ENCODE measurements at places on chromosomes 5 and 9.

GRCh38 chr9:123335193-123335985, 20.6 kb upstream of the CRB2 start:
- DNase-seq, result no peak

GRCh38 chr5:88875341-88876234, 7.4 kb downstream of the MEF2C start:
- DNase-seq, result no peak

DNA sequence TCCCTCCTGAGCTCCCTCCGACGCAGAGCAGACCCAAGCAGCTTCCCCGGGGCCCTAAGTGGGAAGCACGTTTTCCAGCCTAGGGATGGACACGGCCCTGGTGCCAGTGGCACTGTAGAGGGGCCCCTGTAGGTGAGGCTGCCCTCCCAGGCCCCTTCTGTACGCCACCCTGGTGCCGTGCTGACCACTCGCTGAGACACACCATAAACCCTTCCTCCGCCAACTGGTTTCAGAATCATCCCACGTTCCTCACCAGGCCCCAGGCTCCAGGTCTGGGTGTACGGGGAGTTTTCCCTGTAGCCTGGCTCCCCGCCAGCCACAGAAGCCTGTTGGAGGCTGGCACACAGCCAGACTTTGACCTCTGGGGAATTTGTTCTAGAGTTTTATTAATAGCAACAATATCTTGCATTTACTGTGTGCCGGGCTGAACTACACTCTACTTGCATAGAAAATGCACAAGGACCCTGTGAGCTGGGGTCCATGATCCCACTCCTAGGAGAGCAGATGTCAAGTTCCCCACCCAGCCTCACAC, 18.2 kb upstream of the WDR38 start:
- no peak for DNase-seq

DNA sequence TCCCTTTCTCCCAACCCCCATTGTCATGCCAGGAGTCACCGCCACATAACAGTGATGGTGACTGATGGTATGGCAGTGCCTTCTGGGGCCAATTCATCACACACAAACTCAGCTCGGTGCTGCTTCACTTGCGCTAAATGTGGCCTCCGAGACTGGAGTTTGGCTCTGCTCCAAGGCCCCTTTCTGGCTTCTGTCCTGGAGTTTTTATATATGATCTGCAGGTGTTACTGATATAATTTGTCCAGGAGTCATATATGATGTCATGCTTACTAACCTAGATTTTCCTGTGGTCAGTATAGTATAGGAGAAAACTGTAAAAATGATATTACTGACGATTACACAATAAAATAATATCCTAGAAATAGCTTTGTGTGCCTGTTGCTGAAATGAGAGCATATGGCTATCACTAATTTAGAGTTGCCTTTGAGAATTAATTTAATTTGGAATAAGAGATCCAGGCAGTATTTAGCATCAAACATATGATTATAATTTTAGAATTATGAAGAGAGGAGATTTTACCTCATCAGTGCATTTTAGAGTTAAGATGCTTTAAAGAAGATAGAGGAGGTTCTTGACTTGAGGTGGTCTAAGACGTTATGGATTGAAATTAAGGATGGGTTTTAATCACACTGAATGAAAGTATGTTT, 334.1 kb upstream of the CD180 start:
- no peak for DNase-seq

DNA sequence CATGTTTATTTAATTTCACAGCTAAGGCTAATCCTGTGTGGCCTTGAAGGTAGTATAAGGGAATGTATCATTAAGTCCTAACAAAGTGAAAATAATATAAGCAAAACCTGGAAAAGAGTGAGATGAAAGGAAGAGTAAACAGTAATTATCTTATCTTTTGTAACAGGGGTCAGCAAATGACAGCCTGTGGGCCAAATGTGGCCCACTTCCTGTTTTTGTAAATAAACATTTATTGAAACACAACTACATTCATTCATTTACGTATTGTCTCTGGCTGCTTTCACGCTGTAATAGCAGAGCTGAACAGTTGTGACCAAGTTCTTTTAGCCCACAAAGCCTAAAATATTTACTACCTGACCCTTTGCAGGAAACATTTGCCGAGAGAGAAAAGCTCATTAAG, 78.4 kb upstream of the HTR4 start:
- no peak for DNase-seq

DNA sequence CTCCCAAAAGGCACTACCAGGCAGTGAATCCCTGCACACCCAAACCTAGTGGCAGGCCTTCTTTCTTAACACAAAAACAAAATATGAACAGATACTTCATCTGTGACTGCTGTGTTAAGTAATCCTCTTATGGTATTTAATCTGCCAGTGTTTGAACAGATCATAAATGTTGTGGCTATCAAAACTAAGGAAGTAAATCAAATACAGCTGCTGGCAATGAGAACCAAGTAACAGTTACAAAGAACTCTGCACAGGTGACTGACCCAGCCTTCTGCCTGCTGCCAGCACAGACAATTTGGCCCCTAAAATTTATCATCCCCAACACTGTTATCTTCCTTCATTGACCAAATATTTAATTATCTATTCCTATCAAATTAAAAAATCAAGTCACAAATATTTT, 78.0 kb downstream of the GNAQ start:
- no peak for DNase-seq

- DNase-seq, result no peak
Measured at GRCh38 chr9:120885958-120886357, 9.0 kb upstream of the PHF19 start.

GRCh38 chr9:136430588-136431234, 8.9 kb downstream of the INPP5E start:
- DNase-seq, result no peak

DNA sequence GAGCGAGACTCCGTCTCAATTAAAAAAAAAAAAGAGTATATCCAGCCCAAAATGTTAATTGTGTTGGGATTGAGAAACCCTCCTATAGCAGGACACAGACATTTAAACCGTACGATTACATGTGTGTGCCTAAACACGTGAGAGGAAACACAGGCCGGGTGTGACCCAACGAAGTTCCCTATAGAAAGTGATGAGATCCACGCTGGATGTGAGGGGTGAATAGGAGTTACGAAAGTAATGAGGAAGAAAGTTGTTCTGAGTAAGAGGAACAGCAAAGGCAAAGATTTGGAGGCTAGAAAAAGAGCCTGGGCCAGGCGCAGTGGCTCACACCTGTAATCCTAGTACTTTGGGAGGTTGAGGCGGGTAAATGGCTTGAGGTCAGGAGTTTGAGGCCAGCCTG, 13.6 kb downstream of the NAIF1 start:
- no peak for DNase-seq

GRCh38 chr5:177516601-177517568, at the start of gene DDX41:
TSS of gene DDX41 (minus strand) at chr5:177516961. CDS start at chr5:177516945, 16 bp downstream.
- peak; percentile 88 for DNase-seq

DNA sequence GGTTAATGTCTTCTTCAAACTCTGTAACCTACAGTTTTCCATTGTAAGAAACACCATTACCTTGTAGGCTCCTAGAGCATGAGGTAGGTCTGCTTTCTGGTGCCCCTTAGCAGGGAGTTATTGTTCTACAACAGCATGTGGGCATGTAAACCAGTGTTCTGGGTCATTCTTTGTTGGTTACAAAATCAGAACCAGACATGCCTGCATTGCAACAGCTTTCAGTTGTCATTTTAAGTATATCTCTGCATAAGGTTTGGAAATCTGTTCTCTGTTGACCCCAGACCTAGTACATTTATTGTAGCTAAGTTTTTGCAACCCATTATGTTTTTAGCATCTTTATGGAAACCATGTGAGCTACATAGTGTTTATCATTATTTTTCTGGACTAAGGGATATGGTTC, 10.9 kb downstream of the RGMB start:
- DNase-seq, result no peak

- no peak for DNase-seq
Measured at GRCh38 chr9:79046401-79046800, 525.4 kb upstream of the TLE4 start.

GRCh38 chr5:69414885-69415583, at the start of gene MARVELD2:
TSS of gene MARVELD2 (plus strand) at chr5:69415116. CDS start at chr5:69419386, 4,270 bp downstream.
- peak; percentile 38 for DNase-seq

DNA sequence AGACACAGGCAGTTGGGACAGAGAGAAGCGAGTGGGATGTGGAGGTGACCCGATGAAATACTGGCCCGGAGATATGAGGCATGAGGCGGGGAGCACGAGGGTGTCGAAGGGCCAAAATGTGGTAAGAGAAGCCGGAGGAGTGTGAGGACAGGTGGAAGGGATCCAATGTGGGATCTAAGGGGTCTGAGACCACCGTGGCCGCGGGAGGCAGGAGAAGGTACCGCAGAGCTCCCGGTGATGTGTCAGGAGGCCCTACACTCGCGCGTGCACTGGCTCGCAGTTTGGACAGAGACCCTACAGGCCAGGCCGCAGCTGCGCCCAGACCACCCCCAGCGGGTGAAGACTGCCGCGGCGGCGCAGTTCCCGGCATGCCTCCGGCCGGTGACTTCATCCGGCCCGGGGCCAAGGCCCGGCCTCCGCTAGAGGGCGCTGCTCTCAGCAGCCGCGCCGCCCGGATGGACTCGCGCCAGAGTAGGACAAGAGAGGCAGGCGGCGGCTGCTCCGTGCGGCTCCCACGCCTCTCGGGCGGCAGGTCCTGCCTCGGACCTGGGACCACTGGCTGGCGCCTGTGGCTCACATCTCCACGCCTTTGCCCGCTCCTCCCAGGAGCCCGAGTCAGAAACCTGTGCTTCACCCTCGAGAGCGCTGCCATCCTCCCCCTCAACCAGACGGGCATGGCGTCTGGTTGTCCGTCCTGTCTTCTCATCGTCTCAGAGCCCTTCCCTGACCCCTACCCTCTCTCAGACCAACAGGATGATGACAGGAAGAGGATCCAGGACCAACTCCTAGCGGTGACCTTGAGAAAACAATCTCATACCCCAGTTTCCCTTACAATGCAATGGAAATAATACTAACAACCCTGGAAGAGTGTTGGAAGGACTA, 35.4 kb upstream of the STING1 start:
- DNase-seq, result peak; percentile 92

- DNase-seq, result no peak
Measured at GRCh38 chr9:126337729-126338372, 11.2 kb downstream of the MVB12B start.

DNA sequence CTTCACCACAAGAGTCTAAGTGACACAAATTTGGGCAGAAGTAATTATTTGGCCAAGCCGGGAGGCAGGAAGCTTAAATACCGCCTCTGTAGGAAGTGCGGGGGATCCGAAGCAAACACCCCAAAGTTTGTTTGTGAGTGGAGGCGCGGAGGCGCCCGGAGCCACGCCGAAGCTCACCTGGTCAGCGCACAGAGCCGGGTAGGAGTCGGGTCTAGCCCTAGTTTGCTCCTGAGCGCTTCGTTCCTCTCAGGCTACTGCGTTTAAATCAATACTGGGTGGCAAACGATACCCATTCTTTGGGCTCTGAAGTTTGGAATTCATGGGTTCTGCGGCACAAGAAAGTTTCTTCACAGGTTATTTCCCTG, 855 bp downstream of the MCC start:
- DNase-seq, result peak; percentile 3

GRCh38 chr5:137336565-137337120, 162.5 kb downstream of the SPOCK1 start:
- DNase-seq, result no peak

- DNase-seq, result peak; percentile 55
Measured at GRCh38 chr9:109972026-109972882, 192.3 kb downstream of the PALM2AKAP2 start.

DNA sequence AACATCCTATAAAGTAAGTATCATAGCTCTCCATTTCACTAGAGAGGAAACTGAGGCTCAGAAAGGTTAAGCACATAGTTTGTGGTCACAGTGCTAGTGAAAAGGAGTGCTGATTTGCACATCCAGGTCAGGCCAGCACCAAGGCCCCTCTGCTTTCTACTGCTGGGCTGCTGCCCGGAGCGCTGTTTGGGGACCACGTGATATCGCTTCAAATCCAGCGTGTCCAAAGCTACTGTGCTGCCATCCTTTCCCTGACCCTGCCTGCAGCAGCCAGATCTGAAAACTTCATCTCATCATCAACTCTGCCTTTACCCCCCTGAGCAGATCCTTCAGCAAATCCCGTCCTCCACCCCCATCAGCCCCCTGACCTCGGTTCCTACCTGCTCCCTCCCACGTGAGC, 40.7 kb upstream of the AKNA start:
- DNase-seq, result no peak

- no peak for DNase-seq
Measured at GRCh38 chr9:35908504-35909125, 675 bp upstream of the SPAAR start.

DNA sequence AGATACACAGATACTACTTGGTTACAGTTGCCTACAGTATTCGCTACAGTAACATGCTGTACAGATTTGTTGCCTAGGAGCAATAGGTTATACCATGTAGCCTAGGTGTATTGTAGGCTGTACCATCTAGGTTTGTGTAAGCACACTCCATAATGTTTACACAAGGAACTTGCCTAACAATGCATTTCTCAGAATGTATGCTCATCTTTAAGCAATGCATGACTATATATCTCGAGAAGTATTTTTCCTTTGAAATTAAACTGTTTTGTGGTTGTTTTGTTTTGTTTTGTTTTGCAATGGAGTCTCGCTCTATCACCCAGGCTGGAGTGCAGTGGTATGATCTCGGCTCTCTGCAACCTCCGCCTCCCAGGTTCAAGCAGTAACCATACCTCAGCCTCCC, 25.3 kb downstream of the LRRC70 start:
- no peak for DNase-seq

GRCh38 chr5:71482132-71482531, 26.7 kb downstream of the BDP1 start:
- DNase-seq, result no peak

GRCh38 chr9:120916991-120917880, 9.4 kb downstream of the TRAF1 start:
- no peak for DNase-seq

DNA sequence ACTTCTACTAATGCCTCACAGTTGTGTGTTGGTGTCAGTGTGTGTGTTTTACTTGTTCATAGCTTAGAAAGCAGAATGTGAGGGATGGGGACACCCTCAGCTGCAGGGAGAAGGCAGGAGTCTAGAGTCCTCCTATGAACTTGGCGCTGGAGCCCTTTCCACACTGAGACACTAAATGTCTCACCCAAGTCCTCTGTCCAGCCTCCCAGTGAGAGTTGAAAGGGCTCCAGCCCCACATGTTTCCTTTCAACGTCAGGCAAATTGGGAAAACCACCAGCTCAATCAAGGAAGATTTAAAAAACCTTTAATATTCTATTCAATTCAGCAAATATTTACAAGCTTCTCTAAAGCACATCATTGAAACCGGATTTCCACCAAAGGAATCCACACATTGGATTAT, 167.6 kb upstream of the MSX2 start:
- DNase-seq, result no peak

All from CD4-positive, alpha-beta T cell (primary cell).